ENCODE measurements at places on chromosomes 13 and 19.

- DNase-seq: no peak
Observed at GRCh38 chr19:1073956-1074517, 7.1 kb downstream of the ARHGAP45 start.

DNA sequence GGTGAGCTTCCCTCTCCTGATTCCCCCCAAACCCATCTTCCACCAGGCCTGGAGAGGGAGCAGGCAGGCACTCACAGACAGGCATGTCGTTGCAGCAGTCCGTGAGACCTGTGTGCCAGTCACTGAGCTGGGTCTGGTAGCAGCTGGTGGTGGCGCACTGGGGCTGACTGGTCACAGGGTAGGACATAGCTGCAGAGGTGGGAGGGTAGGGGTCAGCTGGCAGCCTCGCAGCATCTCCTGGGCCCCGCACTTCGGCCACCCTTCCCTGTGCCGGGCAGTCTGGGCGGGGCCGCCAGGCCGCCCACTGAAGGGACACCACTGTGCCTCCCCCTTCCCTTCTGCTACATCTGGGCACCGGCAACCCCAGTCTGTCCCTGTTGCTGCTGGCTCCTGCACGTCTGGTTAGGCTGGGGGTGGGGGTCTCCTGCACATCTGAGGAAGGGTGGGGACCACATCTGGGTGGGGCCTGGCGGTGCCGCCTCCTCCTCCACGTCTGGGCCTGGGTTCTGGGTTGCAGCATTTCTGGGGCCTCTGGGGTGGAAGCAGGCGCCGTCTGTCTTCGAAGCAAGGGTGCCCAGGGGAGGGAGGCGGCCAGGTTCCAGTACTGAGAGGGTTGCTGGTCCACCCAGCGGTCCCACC, 1.1 kb downstream of the CNFN start:
- no peak for DNase-seq

DNA sequence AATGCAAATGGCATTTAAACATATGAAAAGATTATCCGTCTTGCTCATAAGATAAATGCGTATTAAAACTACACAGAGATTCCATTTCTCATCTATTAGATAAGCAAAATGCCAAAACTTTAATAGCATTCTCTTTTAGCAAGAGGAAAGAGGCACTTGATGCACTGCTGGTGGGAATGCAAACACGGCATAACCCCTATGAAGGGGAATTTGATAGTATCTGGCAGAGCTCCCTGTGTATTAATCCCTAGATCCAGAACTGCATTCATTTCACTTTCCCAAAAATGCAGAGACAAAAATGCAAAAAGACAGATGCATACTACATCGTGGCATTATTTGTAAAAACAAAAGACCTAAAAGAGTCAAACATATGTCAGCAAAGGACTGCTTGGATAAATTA, 193.6 kb upstream of the STARD13 start:
- DNase-seq: no peak

GRCh38 chr19:23525276-23525852, 130.1 kb upstream of the ZNF91 start:
- no peak for DNase-seq

DNA sequence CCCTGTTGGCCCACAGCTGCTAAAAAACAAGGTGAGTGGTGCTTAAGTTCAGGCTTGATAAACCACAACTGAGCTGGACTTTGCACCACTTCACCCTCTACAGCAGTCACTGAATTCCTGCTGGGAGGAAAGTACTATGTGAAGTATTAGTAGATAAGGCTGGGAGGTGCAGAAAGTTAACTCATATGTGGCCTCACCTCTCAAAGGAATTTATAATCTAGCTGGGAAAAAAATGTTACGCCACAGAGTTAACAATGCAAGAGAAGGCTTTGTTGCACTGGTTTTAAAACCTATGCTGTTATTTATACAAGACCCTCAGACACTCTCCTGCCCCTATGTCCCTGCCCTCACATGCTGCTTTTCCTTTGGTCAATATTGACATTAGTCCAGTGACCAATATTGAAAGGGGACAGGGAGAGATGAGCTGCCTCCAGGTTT, 60.9 kb downstream of the LIG4 start:
- DNase-seq: no peak

GRCh38 chr13:43749503-43749902, 37.3 kb downstream of the ENOX1 start:
- no peak for DNase-seq

- no peak for DNase-seq
Observed at GRCh38 chr13:101398191-101398590, 18.1 kb downstream of the NALCN start.

DNA sequence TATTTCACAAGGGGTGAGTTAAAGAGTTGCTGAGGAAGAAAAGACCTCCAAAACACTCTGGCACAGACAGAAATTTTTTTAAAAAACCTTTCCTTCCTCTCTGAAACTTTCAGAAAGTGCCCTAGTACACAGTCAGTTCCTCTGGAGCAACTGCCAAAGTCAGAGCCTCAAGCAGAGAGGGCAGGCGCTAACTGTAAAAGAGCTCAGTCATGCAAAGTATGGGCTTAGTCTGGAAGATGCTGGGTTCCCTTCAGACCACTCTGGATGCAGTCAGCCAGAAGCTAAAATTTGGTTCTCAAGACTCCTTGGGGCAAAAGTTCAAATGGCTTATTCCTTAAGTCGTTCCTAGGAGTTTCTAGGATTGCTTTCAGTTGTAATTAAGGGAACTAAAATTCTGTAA, 671.6 kb downstream of the PCDH9 start:
- DNase-seq: no peak

DNA sequence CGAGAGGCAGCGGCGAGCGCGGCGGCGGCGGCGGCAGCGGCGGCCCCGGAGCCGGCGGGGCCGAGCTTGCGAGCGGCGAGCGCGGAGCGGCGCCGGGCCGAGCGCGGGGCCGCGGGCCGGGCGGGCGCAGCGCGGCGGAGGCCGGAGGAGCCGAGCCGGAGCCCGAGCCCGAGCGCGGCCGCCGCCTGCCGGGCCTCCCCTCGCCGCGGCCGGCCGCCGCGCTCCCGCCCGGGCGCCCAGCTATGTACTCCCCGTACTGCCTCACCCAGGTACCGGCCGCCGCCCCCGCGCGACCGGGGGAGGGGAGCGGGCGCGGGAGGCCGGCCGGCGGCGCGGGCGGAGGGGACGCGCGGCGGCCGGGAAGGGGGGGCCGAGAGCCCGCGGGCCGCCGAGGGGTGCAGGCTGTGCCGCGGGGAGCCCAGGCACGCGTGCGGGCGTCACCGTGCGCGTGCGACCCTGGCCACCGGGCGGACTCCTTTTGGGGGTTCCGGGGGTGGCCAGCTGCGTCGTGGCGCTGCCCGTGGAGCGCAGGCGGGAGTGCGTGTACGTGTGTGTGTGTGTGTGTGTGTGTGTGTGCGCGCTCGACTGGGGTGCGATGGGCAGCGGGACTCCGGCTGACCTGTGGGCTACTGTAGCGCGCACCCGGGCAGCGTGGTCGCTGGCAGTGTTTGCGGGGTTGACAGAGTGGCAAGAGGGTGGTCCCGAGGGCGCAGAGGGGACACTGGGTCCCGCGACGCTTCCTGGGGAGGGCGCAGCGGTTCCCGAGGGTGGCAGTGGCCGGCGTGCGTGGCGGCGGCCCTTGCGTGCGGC, 526 bp downstream of the NFIX start:
- DNase-seq: no peak

DNA sequence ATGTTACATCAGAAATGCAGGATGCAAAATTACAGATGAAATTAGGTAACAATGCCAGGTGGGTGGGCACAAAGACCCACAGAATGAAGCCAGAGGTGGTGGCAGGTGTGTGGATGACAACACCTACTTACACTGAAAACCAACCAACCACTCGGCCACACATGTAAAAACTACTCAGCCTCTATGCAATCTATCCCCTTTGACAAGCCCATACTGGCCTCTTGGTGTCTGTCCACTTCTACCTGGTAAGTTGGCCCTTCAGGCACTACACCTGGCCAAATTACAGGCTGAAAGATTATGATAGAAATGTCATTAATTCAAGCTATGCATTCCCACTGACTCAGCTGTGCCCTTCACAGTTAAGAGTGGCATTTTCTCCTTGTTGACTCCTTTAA, 50.0 kb downstream of the BRD4 start:
- DNase-seq: no peak

- DNase-seq: no peak
Observed at GRCh38 chr13:61592489-61592888, 176.8 kb upstream of the PCDH20 start.

GRCh38 chr19:5050067-5050656, 81.2 kb downstream of the KDM4B start:
- no peak for DNase-seq

DNA sequence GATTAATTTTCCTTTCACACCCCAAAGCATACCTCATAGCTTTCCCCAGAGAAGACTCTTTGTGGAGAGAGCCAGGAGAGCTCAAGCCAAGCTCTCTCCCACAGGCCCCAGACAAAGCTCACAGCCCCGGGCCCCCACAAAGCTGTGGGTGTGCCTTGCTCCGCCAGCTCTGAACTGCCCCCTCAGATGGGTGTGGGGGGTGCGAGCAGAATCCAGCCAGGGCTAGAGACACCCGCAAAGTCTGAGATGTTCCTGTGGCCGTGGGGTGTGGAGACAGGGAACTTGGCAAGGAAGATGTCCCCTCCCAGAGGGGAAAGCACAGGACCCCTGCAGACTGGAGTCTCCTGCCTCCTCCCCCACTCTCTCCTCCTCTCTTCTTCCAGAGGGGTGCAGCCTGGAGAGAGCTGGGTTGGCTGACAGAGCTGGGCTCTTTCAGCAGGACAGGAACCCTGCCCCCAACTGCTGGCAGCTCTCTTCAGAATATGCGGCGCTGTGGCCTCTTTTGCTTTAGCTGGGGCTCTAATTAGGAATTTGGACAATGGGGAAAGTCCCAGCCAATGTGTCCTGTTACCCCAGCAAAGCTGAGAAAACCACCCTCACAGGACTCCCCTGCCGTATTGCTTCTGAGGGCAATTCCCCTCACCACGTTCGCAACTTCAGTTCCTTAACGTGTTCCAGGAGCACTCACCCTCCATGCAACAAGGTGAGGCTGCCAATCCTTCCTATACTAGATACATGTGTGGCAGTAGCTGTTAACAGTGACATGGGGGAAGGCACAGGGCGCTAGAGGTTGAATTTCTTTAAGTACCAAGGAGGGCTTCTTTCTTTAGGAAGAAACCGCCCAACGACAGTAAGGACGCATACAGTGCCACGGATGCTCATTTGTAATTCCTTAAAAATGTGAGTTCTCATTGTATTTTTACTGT, 170.0 kb downstream of the COL4A1 start:
- DNase-seq: no peak

- DNase-seq: no peak
Observed at GRCh38 chr13:24093047-24093446, 67.5 kb upstream of the SPATA13 start.

DNA sequence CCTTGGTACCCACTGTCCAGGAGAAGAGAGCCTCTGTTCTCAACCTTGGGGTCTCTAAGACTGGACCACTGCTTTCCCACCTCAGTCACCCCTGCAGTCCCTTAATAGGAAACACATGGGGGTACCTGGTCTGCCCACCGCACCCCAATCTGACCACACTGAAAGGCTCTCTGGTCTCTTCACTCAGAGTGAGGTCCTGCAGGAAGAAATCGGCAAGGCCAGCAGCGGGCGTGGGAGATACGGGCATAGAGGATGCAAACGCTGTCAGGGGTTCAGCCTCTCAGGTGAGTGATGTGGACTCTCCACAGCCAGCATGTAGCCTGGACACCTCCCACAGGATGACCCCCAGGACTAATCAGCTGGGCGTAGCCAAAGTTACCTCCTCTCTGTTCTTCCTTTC, 3.5 kb downstream of the SIGLEC9 start:
- no peak for DNase-seq

DNA sequence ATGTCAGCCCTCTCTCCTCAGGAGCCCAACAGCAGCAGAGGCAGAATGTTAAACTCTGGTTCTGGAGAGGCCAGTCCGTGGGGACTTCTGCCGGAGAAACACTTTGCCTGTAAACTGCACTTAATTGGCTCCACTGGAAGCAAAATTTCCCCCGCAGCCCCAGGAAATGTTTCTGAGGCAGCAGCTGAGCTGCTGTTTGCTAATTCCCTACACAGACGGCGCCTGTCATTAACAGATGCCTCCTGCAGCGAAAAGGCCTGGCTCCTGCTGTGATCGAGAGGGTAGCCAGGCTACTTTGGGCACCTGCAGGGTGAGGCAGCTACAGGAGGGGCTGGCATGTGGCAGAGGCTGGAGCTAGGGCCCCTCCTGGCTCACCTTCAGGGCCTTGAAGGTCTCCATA, 5.2 kb upstream of the TM6SF2 start:
- no peak for DNase-seq

DNA sequence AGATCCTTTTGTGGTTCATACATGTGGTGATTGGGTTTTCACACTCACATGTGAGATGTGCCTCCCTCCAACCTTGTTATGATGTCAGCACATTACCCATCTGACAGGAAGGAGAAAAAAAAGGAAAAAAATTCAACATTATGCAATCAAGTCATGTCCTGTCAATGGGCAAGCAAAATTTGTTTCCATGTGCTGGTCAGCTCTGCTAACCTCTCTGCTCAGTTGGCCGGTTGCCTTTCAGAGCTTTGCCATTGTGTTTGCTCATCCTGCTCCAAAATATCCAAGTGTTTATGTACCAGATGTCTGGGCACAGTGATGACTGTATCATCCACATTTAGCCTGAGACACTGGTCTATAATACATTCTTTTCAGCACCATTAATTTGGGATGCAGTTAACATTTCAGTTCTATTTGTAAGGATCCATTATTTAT, 27.0 kb upstream of the METTL21C start:
- DNase-seq: no peak

DNA sequence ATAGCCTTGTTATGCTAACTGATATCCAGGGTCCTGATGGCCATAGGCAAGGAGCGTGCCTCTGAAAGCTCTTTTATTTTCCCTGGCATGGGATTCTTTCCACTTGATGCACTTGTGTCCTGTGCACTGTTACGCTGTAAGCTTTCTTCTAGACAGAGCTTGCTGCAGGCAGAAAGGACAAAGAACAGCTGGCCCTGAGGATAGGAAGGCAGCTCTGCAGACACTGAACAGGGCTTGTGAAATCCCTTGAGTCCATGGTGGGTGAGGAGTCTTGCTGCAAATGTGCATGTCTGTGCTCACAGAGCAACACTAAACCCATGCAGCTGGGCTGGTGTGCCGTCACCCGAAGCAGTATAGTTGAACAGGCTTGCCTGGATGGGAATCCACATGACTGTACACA, 126.6 kb downstream of the AKAP11 start:
- DNase-seq: no peak

DNA sequence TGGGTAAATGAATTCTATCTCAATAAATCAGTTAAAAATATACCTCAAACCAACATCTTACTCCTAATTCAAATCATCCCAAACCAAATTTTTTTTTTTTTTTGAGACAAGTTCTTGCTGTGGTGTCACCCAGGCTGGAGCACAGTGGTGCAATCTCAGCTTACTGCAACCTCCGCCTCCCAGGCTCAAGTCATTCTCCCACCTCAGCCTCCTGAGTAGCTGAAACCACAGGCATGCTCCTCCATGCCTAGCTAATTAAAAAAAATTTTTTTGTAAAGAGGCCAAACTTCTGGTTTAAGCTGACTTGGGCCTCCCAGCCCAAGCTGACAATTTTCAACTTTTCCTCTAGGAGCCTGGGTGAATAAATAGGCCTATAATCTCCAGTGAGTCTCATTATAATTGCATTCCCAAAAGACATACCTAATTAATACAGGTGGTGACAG, 22.1 kb upstream of the OLFM2 start:
- no peak for DNase-seq
